ENCODE measurements at places on chromosomes 3 and 15.

DNA sequence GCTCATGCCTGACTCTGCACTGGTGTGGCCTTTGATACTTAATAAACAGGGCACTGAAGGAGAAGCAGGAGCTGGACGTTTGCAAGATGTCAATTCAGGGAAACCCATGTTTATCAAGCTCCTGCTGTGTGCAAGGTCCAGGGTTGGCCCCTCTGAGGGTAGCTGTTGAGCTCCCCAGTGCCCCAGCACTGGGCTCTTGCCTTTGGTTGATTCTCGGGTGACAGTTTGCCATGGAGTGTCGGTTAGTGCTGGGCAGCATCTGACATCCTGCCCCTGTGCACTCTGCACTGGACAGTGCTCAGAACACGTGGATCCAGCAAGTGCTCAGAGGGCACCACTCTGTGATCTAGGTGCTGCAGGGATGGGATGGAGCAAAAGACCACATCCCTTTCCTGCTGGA, 7.3 kb downstream of the HDAC11 start:
- no peak for DNase-seq

GRCh38 chr3:196700801-196701200, 11.2 kb downstream of the CEP19 start:
- no peak for DNase-seq

DNA sequence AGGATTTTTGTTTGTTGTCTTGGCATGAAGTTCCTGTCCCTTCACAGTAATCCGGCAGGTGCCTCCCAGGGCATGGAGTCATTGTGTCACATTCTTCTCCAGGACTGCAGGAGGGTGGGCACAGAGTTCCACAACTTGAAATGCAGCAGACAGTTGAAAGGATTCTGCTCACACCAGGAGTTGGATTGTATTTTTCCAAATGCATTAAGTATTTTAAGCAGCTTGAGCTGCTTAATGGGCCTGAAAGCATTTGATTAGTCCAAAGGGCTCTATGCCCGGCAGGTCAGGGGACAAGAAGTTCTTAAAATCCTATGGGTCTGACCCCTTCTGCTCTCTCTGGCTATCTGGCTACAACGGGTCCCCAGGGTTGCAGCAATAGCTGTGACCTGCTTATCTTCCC, 92.9 kb downstream of the APBA2 start:
- DNase-seq, result no peak

GRCh38 chr3:130699765-130700164, 46.9 kb downstream of the PIK3R4 start:
- no peak for DNase-seq

DNA sequence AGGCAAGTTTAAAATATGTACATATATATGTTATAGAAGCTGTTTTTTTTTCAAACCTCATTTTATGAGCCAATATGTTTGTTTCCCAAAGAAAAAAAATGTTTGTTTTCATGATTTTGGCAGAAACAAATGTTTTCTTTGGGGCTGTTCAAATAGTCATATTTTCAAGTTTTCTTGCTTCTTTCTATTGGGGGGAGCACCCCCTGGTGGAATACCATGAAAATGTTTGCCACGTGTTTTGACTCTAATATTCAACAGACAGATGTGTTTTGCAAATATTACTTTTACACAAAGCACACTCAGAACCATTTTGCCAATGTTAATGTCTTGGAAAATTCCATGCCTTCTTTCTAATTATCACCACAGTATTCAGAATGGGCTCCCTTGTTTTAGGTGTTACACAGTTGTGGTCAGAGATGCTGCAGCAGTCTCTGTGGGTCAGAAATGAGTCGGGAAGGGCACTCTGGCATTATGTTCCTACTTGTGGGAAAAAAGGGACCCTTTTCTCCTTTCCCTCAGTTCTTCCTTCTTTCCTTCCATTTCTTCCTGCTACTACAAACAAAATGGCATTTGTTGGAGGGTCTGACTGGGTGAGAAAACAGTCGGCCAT, 817.0 kb downstream of the TUSC7 start:
- DNase-seq, result no peak

DNA sequence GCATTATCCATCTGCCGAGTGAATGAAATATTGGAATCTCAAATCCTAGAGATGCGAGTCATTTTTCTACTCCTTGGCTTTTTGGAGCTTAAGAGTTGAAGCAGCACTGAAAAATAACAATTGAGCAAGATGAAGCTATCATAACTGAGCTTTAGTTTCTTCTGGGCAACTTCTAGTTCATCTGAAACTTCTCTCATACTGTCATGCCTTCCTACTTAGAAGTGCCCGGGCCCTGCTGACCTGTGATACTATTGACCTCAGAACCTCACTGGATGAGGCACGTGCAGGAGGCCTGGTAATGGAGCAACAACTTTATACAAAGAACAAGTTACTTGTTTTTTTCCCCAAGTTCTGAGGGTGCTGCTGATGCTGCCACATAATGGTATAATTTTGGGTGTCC, 48.5 kb upstream of the P3H2 start:
- DNase-seq, result no peak

GRCh38 chr3:176583956-176584355, 613.3 kb downstream of the TBL1XR1 start:
- DNase-seq, result no peak

GRCh38 chr3:152208439-152208838, 60.3 kb upstream of the MBNL1 start:
- no peak for DNase-seq

DNA sequence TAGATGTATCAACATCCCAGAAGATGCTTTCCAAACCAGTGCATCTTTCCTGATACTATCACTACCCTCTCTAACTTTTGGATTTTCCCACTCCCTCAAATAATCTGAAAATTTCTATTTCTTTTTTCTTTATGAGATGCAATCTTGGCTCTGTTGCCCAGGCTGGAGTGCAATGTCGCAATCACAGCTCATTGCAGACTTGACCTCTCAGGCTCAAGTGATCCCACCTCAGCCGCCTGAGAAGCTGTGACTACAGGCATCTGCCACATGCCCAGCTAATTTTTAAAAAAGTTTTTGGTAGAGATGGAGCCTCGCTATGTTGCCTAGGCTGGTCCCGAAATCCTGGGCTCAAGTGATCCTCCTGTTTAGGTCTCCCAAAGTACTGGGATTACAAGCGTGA, 239.7 kb downstream of the SUCLG2 start:
- no peak for DNase-seq

- DNase-seq, result no peak
Measured at GRCh38 chr15:80967451-80967850, 22.2 kb downstream of the MESD start.

GRCh38 chr3:118186051-118186450, 848.6 kb downstream of the IGSF11 start:
- DNase-seq, result no peak

DNA sequence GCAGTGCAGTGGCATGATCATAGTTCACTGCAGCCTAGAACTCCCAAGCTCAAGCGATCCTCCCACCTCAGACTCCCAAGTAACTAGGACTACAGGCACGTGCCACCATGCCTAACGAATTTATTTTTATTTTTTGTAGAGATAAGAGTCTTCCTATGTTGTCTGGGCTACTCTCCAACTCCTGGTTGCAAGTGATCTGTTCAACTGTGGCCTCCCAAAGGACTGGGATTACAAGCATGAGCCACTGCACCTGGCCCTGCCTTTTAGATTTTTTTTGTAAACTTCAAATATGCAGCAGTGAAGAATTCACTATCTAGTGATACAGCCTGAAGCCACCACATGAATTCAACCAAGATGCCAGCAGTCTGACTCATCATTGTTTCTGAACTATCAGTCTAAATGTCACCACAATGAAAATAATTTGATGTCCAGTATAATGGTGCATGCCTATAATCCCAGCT, 32.7 kb downstream of the UBXN7 start:
- no peak for DNase-seq

DNA sequence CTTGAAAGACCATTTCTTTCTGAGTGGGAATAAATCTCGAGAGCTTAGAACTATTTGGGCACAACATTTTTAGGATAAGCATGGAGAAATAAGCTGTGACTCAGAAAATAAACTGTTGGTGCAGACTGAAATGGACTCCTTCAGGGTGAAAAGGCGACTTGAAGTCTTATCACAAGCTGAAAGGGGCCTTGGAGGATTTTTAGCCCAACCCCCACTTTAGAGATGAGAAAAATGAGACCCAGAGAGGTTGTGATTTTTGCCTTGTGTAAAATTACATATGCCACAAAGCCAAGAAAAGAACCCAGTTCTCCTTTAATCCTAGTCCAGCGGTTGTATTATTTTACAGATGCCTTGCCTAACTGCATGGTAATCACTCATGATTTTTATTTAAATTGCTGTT, 1.5 kb downstream of the ATP1B3 start:
- no peak for DNase-seq

DNA sequence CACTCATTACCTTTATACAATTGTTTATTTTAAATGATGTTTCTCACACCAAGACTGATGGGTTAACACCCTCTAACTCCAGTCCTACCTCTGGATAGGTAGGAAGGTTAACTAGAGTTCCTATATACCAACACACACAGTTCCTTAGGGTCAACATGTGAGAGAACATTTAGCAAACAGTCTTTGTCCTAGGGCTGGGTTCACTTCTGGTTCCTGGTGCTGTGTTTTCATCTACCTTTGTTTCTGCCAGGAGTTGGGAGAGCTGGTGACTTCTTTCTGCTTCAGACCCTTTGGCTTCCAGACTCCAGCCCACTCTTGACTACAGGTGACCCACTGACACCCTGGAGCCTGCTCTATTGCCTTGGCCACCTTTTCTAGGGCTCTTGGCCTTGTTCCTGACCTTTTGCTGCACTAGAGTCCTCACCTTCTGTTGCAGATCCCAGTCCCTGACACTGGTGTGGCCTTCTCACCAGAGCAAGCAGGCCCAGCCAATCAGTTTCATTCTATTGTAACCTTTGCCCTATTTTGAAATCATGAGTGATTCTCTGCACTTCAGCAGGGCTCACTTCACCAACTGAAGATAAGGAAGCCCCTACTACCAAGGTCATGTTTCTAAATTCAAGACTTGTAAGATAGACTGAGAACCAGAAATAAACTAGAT, 50.0 kb upstream of the SECISBP2L start:
- no peak for DNase-seq

DNA sequence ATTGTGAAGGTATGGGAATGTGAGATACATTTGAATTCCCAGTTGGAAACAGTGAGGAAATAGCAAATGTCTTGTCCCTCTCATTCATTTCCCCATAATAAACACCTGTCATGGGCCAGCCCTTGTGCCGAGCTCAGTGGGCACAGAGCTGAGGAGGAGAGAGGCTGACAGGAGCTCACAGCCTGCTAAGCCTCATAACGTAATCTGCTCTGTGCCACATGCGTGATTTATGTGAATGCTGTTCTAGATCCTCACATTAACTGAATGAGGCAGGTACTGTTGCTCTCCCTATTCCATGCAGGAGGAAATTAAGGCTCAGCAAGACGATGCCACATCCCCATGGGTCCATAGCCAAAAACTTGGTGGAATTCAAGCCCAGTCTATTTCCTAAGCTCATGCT, 35.2 kb upstream of the RHO start:
- DNase-seq, result no peak

DNA sequence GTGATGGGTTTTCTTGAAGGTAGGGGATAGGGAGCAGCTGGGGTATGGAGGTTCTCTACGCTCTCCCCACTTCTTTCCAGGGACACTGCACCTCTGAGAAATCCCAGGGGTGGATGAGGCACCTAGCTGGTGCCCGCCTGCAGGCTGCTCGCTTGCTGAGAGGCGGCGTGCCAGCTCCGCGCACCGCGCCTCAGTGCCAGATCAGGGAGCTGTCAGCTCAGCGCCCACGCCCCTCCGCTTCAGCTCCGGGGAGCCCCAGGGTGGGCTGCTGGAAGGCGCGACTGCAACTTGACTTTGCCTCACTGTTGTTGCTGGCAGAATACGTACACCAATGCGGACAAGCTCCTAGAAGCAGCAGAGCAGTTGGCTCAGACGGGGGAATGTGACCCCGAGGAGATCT, 345.7 kb upstream of the UMPS start:
- DNase-seq, result no peak

DNA sequence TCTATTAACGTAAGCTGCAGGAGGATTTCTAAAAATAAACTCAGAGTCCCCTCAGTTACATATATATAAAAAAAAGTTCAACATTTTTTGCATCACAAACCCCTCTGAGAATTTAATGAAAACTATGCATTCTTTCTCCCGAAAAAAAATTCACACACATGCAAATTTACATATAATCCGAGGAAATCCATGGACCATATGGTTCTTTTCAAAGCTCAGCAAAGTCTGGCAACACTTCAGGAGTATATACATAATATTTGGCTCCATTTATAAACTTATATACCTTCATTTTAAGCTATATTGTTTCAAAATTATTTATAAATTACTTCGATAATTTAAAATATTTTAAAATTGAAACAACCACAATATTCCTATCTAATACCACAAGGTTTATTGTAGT, 140.7 kb upstream of the PLXND1 start:
- DNase-seq, result no peak

- no peak for DNase-seq
Measured at GRCh38 chr3:132800958-132801357, 78.7 kb upstream of the NPHP3 start.

DNA sequence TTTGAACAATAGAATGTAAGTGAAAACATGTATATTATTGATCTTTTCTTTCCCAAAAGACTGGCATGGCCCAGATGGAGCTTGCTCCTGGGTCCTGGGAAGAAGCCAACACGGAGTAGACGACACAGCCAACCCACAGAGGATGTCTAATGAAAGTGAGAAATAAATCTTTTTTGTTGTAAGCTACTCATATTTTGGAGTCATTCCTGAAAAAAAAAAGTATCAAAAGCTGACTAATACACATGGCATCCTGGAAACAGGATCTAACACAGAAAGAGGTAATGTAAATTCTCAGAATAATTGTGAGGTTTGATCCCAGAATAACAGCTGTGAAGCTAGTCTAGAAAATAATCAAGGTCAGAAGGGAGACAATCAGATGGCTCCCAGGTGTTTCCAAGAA, 12.6 kb upstream of the FRMD5 start:
- DNase-seq, result no peak

- no peak for DNase-seq
Measured at GRCh38 chr3:125107861-125108567, 52.2 kb upstream of the HEG1 start.

GRCh38 chr15:51350723-51351122, 9.3 kb downstream of the GLDN start:
- DNase-seq, result no peak

DNA sequence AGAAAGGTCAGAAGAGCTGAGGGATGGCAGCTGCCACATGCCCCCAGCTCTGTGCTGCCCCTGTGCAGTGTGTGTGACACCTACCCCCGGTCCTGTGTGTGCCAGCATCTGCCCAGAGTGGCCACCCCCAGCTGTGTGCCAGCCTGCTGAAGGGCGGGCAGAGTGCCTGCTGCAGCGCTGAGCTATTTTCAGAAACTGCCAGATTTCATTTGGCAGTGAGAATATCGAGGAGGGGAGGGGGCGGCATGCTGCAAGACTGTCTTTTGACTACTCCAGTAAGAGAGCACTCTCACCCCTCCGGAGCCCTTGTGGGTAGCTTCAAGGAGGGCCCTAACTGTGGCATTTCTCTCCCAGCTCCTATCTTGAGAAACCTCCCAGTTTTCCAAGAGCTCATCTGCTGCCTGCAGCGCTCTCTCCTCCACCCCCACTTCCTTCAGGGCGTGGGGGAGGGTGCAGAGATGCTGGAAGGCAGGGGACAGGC, 25.2 kb upstream of the DOCK3 start:
- no peak for DNase-seq

All from activated CD4-positive, CD25-positive, alpha-beta regulatory T cell treated with anti-CD3 and anti-CD28 coated beads, Interleukin-2, amount 50 U/mL, for 72 hours (primary cell).